CD4-positive, alpha-beta T cell treated with Interleukin-2 at 100 ng/mL for 4 hours (primary cell): ENCODE measurements at places on chromosomes 5 and 9.

DNA sequence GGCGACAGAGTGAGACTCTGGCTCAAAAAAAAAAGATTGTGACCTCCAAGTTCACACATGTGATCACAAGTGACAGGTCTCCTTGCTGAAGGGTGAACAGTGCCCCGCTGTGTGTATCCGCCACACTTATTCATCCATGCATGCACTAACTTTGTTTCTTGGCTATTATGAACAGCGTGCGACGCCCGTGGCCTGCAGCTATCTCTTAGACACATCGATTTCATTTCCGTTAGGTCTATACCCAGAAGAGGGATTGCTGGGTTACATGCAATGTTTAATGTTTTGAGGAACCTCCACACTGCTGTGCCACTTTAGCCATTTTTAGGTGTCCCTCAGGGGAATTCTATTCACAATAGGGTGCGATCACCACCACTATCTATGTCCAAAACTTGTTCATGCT lies 12.1 kb upstream of the EGFL7 start:
- no peak for DNase-seq

DNA sequence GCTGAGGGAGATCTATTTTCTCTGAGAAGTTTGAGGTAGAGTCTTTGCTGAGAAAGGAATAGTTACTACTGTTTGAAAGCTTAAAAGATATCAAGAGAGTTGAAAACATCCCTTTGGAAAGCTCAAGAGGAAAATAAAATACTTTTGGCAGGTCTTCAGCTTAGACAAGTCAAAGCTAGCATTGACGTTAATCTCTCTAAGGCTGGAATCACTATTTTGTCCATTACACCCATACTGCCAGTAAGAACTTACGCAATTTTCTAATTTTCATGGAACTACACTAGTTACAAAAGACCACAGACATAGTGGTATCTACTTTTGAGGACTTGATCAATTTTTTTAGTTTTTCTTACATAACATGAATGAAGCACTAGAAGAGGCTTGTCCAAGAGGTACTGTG lies 494.9 kb downstream of the PSAT1 start:
- no peak for DNase-seq

GRCh38 chr5:115855959-115856358 lies 14.2 kb downstream of the AP3S1 start:
- DNase-seq, result no peak

DNA sequence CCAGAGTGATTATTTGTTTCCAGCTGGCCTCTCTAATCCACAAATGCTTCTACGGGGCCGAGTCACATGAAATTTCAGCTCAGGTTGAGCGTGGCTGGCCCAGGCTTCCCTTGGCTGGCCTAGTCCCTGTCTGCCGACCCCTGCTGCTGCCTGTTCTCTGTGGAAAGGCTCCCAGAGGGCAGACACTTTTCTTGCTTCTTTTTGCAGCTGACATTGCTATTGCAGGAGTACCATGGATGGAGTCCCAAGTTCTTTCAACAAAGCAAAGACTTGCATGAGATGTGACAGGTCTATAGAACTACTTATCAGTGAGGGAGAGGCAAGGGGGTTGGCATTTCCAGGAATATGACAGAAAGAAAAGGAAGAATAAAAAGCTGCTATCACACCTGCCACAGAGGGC lies 287.4 kb upstream of the ARRDC3 start:
- DNase-seq, result no peak

DNA sequence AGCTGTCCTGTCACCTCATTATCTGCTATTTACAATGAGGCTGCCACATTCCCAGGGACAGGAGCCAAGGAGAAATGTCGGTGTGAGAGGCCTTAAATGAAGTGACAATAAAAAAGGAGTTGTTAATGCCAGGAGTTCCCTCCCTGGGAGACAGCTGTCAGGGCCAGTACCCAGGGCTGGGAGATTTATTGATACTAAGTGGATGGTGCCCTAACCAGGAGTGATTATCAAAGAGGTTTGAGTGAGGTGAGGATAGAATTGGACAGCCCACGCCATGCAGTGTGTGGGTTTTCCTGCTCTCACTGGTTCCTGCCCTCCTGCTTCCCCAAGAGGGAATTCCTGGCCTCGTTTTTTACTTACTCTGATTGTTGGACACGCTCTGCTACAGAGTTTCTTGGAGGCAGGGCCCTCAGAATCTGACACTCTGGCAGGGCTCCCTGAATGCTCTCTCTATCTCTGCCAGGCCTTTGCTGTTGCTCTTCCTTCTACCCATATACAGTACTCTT lies 150.8 kb downstream of the GRIA1 start:
- no peak for DNase-seq

DNA sequence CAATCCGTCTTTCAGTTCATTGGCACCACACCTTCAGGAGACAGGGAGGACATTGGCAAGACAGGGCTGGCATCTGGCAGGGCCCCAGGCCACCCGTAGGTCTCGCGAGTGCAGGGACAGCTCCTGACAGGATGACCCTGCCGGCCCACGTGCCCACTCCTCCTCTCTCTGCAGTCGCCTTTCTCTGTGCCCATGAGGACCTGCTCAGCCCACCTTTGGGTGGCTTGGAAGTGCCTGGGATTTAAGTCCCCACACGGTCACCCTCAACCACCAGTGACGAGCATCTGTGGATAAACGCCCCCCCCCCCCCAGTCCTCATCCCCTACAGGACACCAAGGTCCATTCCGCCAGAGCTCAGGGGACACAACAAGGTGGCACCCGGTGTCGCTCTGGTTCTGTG lies 4.1 kb downstream of the MRPL36 start:
- no peak for DNase-seq

DNA sequence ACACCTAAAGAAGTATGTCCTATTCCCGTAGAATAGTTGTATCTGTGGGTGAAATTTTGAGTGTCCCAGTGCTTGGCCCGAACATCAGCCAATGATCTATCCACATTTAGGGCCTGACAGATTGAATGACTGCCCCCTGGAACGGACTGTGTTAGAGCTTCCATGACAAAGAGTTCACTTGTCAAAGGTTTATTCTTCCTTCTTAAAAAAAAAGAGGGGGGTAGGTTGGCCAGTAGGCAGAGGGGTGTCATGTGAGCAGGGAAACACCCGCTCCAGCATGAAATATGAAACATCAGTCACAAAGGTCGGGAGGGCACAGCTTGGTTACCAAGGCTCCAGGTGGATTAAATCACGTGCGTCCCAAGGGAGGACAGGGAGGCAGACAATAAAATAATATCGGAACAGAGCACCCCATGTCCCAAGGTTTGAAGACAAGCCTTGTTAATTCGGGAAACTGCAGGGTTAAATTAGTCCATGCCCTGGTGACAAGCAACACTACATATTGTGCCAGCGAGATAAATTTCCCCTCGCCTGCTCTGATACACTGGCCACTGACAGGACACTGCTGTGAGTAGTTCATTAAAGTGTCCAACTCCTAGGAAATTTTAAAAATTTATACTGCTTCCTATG lies 401.2 kb downstream of the IRX1 start:
- DNase-seq, result no peak

DNA sequence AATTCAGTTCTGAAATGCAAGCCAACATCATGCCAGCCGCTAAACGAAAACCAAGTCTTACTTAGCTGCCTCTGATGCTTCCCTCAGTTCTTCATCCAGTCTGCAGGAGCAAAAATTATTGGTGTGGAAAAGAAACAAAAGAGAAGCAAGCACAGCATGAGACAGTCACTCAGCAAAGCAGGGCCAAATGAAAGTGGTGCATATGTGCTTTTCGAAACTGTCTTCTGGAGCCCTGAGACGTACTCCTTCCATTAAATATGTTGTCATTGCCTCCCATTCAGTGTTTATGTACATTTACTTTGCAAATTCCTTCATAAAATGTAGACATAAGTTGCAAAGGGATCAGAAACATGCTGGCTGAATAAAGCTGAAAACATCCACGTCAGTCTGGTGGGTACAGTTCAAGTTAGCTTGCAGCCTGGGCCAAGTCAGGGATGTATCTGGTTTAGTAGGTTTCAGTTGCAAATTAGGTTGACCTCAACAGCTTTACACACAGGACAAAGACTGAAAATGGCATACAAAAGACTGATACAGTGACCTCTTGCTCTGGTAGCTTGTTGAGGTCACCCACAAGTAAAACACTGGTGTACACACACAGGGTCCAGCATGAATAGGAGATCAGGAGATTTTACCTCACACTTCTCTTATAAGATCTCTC lies 139.7 kb upstream of the PCA3 start:
- DNase-seq, result no peak

DNA sequence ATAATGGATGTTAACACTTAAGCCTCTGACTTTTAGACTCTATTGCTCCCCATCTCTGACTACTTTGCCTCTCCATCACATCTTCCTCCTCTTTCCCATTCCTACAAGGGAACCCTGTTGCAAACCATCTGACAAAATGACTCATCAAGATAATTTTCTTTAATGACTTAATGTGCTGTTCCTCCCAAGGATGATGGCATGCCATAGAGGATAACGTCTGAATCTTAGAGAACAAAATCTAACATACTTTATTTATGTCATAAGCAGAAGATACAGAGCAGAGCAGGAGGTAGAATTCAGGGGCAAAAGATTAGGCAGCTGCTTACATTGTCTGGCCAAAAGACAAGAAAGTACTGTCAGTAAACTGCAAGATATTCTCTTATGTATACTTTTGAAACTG lies 76.8 kb downstream of the FGF10 start:
- no peak for DNase-seq

DNA sequence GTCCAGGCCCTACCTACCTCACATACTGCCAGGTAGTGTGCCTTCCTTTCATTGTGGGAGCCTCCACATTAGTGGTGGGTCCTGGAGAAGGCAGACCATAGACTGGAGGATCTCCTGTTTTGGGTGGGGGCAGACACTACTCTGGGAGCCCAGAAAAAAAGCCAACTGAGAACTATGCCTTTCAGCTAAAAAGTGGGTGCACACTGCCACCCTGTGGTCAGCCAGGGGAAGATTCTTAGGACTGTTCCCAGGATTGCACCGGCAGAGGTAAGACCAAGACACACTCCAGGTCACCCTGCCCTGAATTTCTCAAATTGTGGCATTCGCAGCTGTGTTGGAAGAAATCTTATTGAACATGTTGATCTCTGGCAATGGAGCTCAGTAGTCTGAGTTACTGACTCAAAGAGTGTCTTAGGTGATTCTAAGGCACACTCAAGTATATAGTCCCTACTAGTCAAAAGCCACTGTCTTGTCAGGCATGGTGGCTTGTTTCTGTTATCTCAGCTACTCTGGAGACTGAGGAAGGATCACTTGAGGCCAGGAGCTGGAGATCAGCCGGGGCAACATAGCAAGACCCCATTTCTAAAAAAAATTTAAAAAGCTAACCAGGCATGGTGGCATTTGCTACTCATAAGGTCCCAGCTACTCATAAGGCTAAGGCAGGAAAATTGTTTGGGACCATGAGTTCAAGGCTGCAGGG lies 3.6 kb downstream of the SIGMAR1 start:
- DNase-seq, result peak; percentile 81

- DNase-seq, result no peak
These were observed 123.9 kb downstream of the PTPRD start for GRCh38 chr9:10488937-10489336.

- peak; percentile 6 for DNase-seq
These were observed 21.9 kb downstream of the OR2Y1 start for GRCh38 chr5:180717989-180718388.

DNA sequence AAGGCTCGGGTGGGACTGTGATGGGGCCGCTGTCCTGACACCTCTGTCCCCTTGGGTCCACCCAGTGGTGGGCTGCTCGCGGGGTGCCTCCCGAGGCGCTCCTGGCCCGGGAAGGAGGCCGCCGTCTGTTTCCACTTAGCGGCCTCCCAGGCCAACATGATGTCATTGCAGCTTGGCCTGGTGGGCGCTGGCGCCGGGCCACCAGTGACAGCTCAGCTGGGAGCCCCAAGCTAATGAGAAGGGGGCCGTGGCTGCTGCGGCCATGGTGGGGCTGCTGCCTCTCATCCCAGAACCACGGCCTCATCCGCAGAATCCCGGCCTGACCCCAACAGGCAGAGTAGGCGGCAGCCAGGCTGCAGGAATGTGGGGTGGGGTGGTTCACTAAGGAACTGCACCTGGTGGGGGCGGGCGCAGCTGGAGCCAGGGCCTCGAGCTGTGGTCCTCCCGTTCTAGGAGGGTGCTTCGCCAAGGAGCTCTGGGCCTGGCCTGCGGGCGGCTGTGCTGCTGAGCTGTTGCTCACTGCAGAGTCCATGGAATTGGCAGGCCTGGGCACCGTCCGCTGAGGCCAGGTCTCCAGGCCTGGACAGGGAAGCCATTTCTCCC lies 123.5 kb upstream of the COL5A1 start:
- DNase-seq, result no peak

GRCh38 chr5:95572016-95572415 lies 17.1 kb downstream of the ARSK start:
- DNase-seq, result no peak

- DNase-seq, result no peak
These were observed 7.1 kb upstream of the CFAP90 start for GRCh38 chr5:7857926-7858632.

GRCh38 chr5:9316733-9317132 lies 229.1 kb downstream of the SEMA5A start:
- DNase-seq, result no peak

DNA sequence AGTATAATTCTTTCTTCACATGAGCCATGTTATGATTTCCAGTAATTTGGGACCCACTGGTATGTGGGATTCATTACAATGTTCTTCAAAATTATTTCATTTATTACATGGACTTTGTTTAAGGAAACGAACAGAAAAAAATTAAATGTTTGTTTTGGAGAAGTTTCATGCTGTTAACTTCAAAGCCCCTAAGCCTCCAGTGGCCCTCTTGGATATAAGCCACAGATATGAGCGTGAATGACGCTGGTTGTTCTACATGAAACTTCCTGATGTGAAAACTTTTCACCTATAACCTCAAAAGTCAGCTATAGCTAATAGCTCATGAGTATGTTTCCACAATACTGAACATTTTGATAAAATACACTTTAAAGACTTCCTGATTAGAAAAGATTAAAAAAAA lies 334.2 kb downstream of the PDE4D start:
- no peak for DNase-seq

DNA sequence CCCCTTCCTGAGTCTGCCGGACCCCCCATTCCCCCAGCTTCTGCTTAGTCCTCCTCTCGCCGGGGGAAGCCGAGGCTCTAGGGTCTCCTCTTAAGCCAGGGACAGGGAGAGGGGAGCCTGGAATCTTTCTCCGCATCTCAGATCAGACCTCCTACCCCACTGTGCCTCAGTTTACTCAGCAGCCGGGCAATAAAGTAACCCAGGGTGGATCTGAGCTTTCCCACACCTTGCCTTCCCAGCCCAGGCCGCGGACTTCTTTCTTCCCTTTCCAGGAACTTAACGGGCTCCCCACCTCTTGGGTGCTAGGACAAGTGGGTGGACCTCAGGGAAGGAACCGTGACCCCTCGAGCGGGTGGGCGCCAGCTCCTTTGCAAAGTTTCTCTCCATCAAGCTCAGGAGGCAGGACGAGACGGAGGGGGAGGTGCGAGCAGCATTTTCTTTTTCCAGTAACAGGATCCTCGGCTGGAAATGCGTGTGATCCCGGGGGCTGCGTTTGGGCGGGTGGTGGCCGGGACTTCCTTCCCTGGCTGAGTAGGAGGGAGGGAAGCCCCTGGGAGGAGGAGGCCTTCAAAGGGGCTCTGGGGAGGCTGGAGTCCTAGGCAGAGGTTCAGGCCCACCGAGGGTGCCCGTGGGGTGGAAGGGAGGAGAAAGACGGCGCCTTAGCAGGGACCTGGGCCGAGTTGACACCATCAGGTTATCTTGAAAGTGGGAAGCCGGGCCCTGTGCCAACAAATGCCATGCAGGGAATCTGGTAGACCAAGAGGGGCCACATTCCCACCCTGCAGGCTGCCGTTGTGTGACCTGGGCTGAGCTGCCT lies 795 bp downstream of the DAB2IP start:
- no peak for DNase-seq
